ENCODE measurements at places on chromosomes 13 and 19. TPM values are rescaled to one million over a fixed set of nuclear protein-coding genes. Genes with fewer than 3 reads are reported as not detected.

Gene ZNF540
- 0.36 TPM for total RNA-seq

Gene FFAR1
- not detected for total RNA-seq

Gene KLF12
- total RNA-seq, result 10.6 TPM

Gene CFAP97D2
- total RNA-seq, result not detected

Gene ZNF541
- total RNA-seq, result 0.27 TPM

Gene LILRA6
- total RNA-seq, result not detected

Gene PSG4
- total RNA-seq, result not detected

Gene DENND1C
- total RNA-seq, result not detected

Gene RABAC1
- total RNA-seq, result 201 TPM
